Posterior cingulate gyrus (tissue), 11 donors: ENCODE measurements at places on chromosomes 7 and 10.
A peak's percentile ranks its signal among the peaks of the same experiment; 100 is the strongest.

- DNase-seq: no peak
Observed at GRCh38 chr10:115572740-115573455, 479.7 kb downstream of the ATRNL1 start.

- DNase-seq: no peak
Observed at GRCh38 chr7:75711076-75711475, 27.7 kb downstream of the HIP1 start.

GRCh38 chr10:30873411-30873810 lies 158.3 kb downstream of the ZNF438 start:
- no peak for DNase-seq

GRCh38 chr7:131587315-131587923 lies 31.0 kb upstream of the PODXL start:
- no peak for DNase-seq

GRCh38 chr7:96085953-96086352 lies 235.9 kb downstream of the SLC25A13 start:
- DNase-seq: no peak

- no peak for DNase-seq
Observed at GRCh38 chr10:122331100-122331499, 43.4 kb upstream of the PLEKHA1 start.

- DNase-seq: no peak
Observed at GRCh38 chr10:123136221-123136805, 543 bp downstream of the HMX3 start.

DNA sequence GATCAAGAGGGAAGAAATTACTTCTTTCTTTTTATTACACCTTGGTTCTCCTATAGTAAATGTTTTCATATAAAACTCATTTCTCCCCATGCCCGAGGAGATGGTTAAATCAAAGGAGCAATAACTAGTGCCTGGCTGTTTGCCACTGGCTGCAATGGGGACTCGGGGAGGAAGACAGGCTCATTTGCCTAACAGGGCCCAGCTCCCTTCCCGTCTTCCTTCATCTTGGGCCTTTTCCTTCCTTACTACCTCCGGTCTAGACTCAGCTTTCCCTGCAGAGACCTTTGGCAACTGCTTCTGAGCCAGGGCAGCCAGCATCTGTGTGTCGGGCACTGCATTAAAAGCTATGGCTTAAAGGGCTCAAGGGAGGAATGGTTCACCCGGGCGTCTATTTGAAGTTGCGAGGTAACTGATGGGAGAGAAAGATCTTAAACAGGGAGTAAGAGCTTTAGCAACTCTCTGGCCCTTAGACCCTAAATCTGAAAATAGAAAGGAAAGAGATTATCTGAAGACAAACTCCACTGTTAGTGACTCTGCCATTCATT lies 63.5 kb downstream of the CALD1 start:
- DNase-seq: no peak

DNA sequence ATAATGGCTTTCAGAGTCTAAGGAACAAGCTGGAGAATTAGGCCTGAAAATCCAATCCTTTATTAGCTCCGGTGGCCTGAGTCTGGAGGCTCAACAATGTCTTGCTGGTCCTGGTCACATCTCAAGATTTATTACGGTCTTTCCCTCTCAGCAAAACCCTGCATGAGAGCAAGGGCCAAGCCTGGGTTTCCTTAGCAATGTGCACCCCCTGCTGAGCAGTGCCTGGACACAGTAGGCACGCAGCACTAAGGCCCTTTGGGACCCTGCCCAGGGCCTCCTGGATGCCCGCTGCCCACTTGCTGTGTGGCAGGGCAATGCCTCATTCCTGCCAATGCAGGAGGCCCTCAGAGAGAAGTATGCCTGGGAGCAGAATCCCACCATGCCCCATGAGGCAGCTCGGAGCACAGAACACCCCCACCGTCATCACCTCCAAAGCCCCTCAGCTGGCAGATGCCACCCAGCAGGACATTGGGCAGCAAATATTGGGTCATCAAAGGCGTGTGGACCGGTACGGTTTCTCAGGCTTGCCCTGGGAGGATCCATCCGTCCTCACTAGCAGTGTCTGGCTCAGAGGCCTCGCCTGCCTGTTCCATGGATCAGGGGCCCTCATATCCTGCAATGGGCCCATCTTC lies 156.4 kb downstream of the OAT start:
- peak; percentile 62 for DNase-seq

DNA sequence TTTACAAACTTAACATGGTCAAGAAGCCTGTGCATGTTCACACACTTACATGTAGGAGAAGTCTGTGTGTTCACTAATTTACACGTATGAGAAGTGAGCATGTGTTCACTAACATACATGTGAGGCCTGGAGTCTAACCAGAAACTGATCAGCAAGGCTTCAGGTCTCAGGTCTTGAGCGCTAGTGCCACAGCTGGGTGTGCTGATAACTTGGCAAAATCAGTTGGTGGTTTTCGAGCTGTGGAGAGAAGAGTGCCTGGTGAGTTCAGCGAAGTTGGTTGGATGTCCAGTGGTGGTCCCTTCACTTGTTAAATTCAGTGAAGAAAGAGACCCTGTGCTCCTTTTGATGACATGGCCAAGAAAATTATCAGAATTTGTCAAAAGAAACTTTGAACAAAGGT lies 98.7 kb downstream of the CELF2 start:
- DNase-seq: no peak

- DNase-seq: no peak
Observed at GRCh38 chr10:78513330-78513729, 479.7 kb downstream of the RPS24 start.
